Central memory CD4-positive, alpha-beta T cell (primary cell): ENCODE measurements at places on chromosomes 2 and 18.

DNA sequence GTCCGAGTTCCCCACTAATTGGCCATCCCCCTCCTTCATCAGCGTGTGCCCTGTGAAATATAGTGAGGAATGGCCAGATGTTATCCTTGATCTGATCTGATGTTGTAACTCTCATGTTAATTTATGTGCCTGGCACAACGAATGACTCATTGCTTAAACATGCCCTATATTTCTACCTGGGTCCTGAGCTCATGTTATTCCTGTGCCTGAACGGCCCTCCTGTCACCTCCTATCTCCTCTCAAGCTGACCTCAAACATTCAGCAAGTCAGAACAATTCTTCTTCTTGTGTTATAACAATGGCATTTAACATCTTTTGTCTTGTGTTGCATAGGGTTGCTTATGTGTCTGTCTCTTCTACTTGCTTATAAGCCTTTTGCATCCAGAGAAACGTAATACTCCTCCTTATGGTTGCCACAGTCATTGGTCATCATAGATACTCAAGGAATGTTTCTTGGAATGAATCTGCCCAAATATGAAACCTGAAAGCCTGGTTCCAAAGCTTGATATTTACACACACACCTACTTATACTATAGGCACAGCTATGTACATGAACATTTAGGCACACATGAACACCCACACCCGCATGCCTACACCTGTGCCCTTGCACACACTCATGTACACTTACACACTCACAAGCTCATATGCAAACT lies 80.2 kb upstream of the PHLPP1 start:
- no peak for DNase-seq

DNA sequence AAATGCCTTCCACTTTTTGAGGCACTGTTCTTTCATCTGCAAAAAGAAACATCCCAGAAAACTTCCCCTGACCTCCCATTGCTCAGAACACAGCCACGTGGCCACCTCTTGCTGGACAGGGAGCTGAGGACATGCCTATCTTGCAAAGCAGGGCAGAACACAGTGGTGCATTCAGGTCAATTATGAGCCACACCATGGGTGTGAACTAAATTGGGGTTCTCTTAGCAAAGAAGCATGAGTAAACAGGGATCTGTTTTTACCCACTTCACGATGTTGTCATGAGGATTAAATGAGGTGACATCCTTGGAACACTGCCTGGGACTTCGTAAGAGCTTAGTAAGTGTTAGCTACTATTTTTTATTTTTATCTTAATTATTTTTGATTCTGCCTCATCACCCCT lies 25.1 kb downstream of the BMP10 start:
- no peak for DNase-seq

- DNase-seq = peak; percentile 42
These were observed 23.6 kb downstream of the ALPK2 start for GRCh38 chr18:58605027-58606020.

DNA sequence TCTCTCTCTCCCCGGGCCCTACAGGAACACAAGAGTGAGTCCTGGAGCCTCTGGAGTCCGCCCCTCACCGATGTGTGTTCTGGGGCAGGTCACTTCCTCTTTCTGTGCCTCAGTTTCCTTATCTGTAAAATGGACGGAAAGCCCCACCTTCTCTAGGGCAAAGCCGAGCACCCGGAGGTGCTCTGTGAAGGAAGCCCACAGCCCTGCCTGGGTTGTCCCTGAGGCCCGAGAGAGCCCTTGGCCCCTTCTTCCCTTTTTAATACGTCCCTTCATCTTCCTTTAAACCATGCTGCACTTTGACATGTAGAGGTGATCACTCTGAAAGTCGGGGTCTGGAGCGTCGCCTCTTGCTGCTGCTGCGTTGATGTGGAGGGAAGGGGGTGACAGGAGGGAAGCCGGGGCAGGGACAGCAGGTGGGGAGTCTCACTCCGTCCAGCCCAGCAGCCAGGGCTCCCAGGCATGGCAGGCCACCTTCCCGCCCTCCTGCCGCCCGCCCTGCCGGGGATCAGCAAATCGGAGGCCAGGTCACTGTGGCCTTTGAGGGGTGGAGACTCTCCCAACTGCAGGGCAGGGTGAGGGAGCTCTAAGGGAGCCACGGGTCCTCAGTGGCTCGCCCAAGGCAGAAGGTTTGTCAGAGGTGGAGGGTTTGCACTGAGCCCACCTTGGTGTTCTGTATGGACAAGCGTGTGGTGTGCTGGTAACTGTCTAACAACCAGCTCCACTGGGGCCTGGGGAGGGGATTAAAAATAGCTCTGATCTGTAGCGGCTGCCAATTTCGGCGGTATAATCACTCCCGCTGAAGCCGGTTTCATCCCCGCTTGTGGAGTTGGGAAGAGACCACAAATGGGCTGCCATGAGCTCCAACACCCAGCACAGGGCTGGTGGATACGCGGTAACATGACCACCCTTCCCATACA lies 135.9 kb upstream of the ID2 start:
- DNase-seq = no peak

- no peak for DNase-seq
These were observed 489.5 kb downstream of the IRS1 start for GRCh38 chr2:226310146-226310545.

DNA sequence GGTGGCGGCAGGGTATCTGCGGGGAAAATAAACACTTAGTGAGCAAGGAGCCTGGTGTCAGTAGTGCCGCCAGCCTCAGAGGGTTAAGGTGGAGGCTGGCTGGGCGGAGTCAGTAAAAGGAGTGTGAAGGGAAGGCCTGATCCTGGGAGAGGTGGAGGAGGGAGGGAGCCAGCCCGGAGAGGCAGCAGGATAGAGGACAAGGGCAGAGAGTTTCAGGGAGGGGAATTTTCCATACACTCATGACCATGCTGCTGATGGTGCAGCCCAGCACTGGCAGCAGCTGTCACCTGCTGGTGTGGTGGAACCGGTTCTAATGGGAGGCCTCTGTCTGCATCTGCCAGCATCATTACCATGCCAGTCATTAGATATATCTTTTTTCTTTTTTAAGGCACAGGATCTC lies 2.0 kb upstream of the TEX44 start:
- DNase-seq = no peak

DNA sequence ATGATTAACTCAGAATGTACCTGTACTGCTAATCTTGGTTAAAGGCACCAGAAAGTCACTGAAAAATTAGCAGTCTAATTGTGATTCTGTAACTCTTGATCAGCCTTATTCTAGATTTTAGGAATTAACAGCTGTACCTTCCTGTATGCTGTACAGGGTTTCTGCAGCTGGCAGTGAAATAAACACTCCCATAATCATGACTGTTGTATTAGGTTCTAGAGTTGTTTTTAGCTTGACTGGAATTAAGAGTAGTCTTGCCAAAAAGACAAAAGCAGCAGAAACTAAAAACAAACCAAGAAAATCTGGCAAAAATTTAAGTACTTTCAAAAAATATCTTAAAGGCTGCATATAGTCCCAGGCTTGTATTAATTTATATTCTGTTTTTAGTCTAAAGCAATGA lies 103.5 kb downstream of the SOS1 start:
- no peak for DNase-seq

- DNase-seq = no peak
These were observed 34.8 kb upstream of the RFX8 start for GRCh38 chr2:101509499-101510284.

DNA sequence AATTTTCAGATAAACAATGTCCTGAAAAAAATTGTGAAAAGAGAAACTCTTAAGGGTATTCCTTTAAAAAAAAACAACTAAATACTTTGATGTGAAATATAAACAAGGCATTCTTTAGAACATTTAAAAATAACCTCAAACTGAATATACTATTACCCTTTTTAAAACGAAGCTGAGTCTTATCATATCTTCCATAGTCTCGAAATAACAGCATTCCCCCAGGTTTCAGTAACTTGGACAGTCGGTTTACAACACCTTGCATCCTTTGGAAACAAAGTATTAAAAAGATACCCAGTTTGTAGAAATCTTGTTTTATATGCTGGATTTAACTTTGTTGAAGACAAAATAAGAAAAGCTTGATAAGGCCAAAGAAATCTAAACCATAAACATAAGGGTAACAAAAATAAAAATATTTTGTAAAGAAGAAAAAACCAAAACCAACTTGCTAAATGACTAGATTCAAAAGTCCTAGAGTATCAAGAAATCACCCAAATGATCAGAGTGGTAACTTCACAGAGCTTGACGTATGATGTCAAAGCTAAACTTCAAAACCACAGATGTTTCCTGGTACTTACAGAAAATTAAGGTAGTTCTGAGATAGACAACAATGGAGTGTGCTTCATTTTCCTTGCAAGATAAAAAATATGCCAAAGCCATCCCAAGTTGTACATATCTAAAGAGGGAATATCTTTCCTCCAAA lies 107.8 kb downstream of the METTL8 start:
- DNase-seq = peak; percentile 62

- DNase-seq = no peak
These were observed 28.2 kb downstream of the SDC1 start for GRCh38 chr2:20196657-20197161.
